ENCODE measurements at places on chromosomes 6 and 20.

GRCh38 chr20:54140927-54141566 lies 32.7 kb downstream of the CYP24A1 start:
- DNase-seq, result no peak

GRCh38 chr6:146460941-146461340 lies 82.7 kb upstream of the RAB32 start:
- no peak for DNase-seq

DNA sequence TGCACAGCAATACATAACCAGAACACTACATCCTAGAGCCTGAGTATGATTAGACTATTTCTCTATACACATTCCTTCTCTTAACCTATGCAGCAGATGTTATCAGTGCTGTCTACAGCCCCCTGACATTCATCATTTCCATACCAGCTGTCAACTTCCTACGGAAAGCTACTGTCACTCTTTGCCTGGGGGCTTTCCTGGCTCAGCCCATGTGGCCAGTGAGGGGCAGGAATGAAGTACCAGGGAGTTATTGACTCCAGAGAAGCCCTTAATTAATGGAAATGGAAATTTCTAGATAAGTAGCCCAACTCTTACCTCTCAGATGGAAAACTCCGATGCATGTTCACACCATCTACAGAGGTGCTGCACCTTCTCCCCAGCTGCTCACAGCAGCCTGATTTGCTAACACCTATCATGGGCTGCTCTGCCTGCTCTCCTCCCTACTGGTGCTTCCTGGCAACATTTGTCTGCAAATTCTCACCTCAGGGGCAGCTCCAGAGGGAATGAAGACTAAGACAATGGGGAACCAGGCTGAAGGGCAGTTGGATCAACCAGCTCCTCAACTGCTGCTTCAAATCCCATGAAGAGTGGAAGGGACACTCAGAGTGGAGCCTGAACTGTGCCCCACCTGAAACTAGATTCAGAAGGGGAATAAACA lies 59.6 kb downstream of the LINC00237 start:
- DNase-seq, result no peak

- no peak for DNase-seq
Observed at GRCh38 chr20:45088247-45088646, 12.7 kb downstream of the KCNS1 start.

DNA sequence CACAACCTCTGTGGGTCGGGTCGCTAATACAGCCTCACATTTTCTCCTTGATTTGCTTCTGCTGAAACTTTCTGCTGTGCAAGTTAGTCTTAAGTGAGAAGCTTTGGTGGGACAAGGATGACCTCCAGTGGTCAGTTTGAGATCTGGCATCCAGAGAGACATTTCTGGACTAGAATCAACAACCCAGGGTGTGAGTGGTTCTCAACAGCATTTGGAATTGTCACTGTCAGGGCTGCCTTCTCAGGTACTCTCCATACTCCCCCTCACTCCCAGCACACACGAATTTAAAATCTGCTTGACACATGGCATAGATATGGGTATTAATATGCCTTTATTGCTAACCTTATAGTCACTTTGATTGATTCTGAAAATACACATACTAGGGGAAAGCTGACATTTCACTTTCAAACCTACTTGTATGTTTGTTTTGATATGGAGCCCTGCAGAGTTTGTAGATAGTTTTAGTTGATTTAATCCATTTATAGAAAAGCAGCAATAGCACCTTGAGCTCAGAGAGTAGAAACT lies 13.2 kb downstream of the OTOR start:
- peak; percentile 14 for DNase-seq

- no peak for DNase-seq
Observed at GRCh38 chr20:15265581-15266309, 928.3 kb upstream of the FLRT3 start.

- DNase-seq, result no peak
Observed at GRCh38 chr6:163288915-163289314, 125.6 kb upstream of the QKI start.

DNA sequence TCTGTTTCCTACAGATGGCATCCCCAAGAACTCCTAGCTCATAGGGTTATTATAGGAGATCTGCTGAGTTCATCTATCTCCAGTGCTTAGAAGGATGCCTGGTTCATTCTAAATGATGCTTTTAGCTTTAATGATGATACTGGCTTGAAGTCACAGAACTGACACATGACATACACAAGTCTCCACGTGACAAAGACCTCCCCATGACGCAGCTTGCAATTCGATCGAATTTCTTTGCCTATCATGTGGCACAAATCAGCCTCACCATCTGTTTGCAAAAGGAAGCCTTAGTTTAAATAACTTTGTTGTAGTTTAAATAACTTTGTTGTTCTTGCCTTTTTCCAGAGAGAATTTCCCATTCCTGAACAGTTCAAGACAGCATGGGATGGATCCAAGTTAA lies 44.1 kb upstream of the FAM8A1 start:
- no peak for DNase-seq

DNA sequence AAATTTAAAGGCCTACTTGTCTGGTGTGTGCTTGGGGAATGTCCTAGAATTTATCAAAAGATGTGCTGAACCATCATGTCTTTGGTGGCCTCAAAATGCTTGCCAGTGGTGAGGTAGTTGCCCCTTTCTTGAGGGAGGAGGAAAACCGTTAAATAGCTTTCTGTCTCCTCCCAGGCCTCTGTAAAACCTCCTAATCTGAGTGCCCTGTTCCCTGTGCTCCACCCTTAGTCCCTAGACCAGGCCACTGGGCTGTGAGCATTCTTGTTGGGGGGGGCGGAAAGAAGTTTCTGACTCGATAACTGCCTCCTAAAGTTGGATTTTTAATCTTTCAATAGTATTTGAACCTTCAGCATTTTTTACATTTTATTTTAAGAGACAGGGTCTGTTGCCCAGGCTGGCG lies 23.1 kb downstream of the JARID2 start:
- DNase-seq, result no peak

DNA sequence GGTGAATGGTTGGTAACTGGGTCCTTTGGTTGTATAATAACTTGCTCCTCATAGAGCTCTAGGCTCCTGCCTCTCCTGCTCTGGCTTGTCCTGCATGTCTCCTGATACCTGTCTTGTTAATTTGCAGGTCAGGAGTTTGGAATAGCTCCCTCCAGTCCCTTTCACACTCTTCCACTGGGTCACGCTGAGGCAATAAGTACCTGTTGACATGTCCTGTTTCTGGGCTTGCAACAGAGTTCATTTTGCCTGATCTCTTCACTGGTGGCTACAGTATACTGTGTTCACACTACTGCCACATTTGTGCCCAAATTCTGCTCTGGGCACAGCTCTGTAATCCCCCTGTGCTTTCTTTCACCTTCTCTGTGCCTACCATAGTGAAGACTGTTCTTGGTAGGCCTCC lies 25.4 kb upstream of the C20orf144 start:
- no peak for DNase-seq

DNA sequence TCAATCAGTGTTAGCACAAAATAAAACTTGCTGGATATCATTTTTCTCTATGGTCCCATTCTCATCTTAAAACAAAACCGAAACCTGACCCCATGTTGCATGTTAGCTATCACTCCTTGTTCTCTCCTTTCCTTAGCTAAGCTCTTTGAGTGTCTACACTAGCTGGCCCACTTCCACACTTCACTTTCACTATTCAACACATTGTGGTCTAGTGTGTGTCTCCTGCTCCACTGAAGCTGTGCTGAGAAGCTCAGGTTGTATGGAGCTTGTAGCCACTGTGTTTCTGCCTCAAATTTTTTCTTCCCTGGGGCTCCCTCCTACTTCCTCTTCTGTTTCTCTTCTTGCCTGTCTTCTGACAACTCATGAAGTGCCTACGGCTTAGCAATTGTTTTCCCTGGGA lies 223.0 kb downstream of the NKAIN2 start:
- DNase-seq, result no peak

DNA sequence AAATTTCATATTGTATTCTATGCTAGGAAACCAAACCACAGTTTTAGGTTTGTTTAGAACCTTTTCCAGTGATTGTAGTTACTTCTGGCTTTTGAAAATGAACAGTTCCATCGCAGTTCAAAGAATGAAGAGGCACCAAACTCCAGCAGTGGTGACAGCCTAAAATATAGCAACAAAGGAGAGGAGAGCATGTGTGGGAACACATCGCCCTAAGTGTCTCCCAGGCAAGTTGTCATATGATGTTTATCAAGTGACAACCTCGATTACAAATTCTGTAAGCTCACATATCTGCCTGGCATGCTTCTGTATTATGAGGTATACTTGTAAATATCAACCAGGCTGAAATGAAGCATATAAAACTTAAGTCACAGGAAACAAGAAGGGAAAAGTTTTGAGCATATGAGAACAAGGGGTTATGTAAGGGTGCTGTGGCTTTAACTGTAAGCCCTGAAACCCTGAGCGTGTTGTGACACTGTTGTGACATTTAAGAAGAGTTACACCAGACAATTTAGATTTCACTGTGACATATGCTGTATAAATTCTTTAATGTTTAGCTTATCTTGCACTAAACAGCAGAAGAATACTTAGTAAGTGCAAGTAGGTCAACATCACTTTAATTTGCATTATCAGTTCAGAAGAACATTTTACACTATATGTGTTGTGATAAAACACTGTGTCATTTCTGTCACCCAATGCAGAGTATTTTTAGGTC lies 29.1 kb upstream of the FBXL4 start:
- DNase-seq, result no peak

- no peak for DNase-seq
Observed at GRCh38 chr6:138397128-138398122, 6.6 kb upstream of the HEBP2 start.

DNA sequence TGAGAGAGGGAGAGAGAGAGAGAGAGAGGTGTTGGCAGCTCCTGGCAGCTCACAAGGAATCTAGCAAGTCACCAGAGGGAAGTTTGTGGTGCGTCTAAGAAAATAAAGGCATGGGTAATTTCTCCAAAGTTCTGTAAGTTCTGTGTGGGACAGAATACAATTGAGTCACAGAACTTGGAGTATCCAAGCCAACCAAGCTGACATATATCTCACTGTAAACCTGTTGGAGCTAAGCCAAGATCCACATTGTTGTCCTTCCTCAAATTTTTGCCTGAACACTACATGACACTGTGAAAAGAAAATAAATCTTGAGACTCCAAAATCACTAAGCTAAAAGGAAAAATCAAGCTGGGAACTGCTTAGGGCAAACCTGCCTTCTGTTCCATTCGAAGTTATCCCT lies 436.7 kb downstream of the MEI4 start:
- no peak for DNase-seq

DNA sequence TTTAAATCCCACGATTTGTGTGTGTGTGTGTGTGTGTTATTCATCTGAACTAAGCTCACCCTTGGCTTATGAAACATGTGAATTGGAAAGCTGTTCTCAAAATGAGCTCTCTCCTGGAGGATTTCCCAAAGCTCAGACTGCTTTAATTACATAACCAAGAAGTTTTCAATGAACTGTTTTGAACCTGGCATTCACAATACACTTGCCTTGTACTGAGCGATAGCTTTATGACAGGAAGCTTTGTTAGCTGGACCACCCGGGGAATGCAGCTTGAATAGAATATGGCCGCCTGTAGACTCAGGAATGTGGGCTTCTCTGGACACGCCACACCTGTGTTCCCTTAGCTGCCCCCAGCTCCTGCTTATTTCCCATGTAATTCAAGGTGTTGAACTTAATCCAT lies 71.4 kb upstream of the PREP start:
- no peak for DNase-seq

GRCh38 chr20:237929-238328 lies 10.9 kb downstream of the DEFB129 start:
- DNase-seq, result no peak

- DNase-seq, result no peak
Observed at GRCh38 chr6:113763876-113764275, 93.3 kb upstream of the MARCKS start.

- DNase-seq, result no peak
Observed at GRCh38 chr20:35768731-35769664, 2.8 kb upstream of the PHF20 start.

DNA sequence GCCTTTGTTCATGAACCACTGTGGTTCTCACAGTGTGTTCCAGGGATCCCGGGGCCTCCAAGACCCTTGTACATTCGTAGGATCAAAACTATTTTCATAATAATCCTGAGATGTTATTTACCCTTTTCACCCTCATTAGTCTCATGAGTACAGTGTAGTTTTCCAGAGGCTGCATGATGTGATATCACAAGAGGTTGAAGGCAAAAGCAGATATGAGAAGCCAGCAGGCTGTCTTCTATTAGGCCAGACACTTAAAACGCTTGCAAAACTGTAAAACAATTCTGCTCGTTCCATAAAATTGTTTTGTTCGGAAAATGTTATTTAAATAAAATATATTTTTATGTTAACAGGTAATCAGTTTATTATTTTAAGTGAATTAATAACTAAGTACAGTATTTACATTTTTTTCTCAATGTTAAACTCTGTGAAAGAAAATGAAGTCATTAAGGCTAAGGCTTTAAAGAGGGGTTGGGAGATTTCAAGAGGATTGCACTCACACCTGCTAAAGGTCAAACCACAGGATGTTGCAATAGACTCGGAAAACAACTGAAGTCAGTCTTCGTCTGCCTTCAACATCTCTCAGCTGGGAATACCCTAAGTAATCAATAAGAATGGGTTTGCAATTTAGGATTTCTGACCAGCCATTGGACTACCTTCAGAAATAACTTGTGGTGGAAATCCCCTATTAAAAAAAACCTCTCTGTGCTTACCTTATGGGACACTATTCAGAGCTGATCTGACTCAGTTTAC lies 474.2 kb downstream of the KIF16B start:
- no peak for DNase-seq

GRCh38 chr6:64217721-64218620 lies 582.4 kb downstream of the PHF3 start:
- DNase-seq, result no peak

GRCh38 chr6:20058912-20059311 lies 153.4 kb downstream of the MBOAT1 start:
- no peak for DNase-seq

- DNase-seq, result no peak
Observed at GRCh38 chr6:77492530-77492929, 29.2 kb upstream of the HTR1B start.

DNA sequence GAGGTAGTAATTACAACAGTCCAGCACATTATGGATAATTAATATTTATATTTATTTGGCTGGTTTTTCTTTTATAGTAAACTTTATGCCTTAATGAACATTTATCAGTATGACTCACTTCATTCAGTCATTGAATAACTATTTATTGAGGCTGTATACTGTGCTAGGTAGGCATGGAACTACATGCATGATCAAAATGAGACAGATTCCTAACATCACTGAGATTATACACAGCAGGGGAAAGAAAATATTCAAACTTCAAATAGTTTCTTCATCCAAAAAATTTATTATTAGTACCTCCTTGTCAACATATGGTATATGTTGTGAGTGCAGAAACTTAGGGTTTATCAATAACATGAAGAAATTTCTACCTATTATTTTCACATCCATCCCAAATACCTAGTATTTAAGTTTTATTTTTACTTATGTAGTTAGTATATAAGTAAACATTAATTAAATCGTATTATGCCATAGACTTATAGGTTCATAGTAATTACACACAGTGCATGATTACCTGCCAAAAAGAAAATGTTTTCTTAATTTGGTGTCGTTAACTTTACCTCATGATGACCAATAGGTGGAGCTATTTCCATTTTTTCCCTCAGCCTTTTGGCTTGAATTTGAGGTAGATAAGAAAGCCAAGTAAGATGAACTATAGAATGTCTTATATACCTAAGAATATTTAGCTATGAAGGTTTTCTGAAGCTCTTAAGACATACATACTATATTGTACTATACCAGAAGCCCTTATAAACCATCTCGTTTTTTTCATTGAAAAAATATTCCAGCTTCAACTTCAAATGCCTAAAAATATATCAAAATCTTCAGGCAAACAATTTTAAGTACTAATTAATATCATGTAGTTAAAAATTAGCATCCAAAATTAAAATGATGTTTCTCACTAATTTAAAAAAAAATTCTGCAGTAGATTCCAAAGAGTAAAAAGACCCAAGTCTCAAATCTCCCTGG lies 12.5 kb upstream of the TMEM30A start:
- DNase-seq, result no peak

- DNase-seq, result no peak
Observed at GRCh38 chr6:105886814-105887544, 199.2 kb upstream of the PRDM1 start.
